ENCODE measurements at places on chromosomes 1 and 21.

- no peak for DNase-seq
Observed at GRCh38 chr1:195394567-195394966, 1213.7 kb downstream of the KCNT2 start.

GRCh38 chr1:186875896-186876835 lies 47.4 kb downstream of the PLA2G4A start:
- no peak for DNase-seq

- DNase-seq = no peak
Observed at GRCh38 chr1:59105548-59106507, 191.1 kb upstream of the FGGY start.

GRCh38 chr21:29072873-29073221 lies 601 bp downstream of the CCT8 start:
- no peak for DNase-seq

DNA sequence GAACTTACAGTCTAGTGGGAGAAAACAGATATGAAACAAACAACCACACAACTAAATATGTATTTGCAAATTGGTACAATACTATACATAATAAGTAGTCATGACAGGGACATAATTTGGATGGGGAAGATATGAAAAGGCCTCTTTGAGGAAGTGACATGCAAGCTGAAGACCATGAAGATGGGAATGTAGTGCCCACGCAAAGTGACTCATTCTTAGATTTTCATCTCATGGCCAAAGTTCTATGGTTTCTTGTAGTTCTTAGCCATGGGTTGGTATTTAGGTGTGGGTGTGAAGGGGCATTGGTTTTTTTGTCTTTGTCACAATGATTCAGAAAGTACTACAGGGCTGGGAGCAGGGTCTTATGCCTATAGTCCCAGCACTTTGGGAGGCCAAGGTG lies 105.4 kb upstream of the FAM78B start:
- no peak for DNase-seq

DNA sequence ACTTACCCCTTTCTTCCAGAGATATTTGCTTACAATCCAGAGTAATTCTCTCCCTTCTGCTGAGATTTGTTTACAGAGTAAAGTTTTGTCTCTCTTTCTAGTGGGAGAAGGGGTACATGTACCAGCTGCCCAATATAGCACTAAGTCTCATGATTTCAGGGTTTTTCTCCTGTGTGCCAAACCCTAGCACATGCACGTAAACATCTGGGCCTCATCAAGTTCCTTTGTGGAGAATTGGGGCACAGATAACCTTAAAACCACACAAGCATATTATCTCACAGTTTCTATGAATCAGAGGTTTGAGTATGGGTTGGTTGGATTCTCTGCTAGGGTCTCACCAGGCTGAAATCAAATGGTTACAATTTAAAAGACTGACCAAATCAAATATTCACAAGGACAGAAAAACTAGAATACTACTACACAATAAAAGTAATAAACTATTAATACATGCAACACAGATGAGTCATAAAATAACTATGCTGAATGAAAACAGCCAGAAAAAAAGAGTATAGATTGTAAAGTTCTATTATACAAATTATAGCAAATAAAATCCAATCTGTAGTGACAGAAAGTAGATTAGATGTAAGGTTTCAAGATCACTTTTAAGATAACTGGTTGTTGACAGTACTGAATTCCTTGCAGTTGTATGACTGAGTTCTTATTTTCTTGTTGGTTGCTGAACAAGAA lies 347.4 kb upstream of the PTBP2 start:
- no peak for DNase-seq

DNA sequence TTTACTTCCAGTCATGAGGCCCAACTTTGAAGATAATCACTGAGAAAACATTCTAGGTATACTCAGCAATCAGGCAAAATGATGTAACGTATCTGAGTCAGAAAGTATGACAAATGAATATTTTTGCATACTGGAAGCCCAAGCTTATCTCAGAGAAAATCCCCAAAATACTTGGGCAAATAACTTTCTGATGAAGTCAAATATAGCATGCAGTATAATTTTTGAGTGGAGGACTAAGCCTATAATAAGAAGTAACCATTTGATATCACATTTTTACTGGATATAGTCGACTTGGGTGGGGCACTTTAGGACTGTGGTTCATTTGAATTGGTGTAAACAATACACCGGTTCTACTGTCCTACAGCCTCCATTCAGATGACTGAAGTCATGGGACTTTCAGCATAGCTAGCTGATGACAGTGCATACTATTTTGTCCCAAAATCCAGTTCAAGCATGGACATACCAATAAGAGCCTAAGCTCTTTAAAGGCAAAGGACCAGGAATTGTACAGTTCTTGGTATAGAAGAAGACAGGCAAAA lies 2.3 kb upstream of the GADD45A start:
- DNase-seq = no peak
